Osteocyte (in vitro differentiated cells): ENCODE measurements at places on chromosomes 4 and X. TPM values are rescaled to one million over a fixed set of nuclear protein-coding genes. Genes with fewer than 3 reads are reported as not detected.

The GPRASP2 gene
- 10.6 and 11.0 TPM in 2 replicates for total RNA-seq

The BGN gene
- 1,581 and 1,633 TPM in 2 replicates for total RNA-seq

The TMPRSS11A gene
- not detected in 2 replicates for total RNA-seq

The MID1 gene
- total RNA-seq = 10.2 and 12.7 TPM in 2 replicates

The ETNPPL gene
- not detected in 2 replicates for total RNA-seq

The EFHC2 gene
- not detected in 2 replicates for total RNA-seq

The LPAR4 gene
- 2.4 and 2.6 TPM in 2 replicates for total RNA-seq

The PNMA5 gene
- total RNA-seq = not detected in 2 replicates

The TMEM150C gene
- total RNA-seq = 1.3 and 1.6 TPM in 2 replicates

The RPL39 gene
- total RNA-seq = 1,616 and 1,617 TPM in 2 replicates

The ADGRG4 gene
- total RNA-seq = 0.13 and 0.16 TPM in 2 replicates

The ANXA10 gene
- not detected in 2 replicates for total RNA-seq

The MAGEA12 gene
- total RNA-seq = not detected in 2 replicates

The ADGRL3 gene
- 17.6 and 18.7 TPM in 2 replicates for total RNA-seq

The SSX4B gene
- not detected in 2 replicates for total RNA-seq

The HTRA3 gene
- 0.16 and 0.37 TPM in 2 replicates for total RNA-seq

The INTS12 gene
- 15.4 and 17.4 TPM in 2 replicates for total RNA-seq
